ENCODE measurements at places on chromosomes 2 and 18. TPM values are rescaled to one million over a fixed set of nuclear protein-coding genes. Genes with fewer than 3 reads are reported as not detected.

STPG4 gene
- not detected for total RNA-seq

XIRP2 gene
- total RNA-seq, result 266 TPM

DLGAP1 gene
- 0.46 TPM for total RNA-seq

MOGAT1 gene
- not detected for total RNA-seq

GNAL gene
- 5.1 TPM for total RNA-seq

SAG gene
- 0.10 TPM for total RNA-seq

GRCh38 chr2:86623043-86623493, 597 bp downstream of the RNF103 start:
- peak overlapping the region; percentile 69 for H3K4me3 ChIP-seq
- H3K4me1 ChIP-seq, result peaks cover 27% of the 10 kb centered on the region
- DNase-seq, result peak; percentile 54

DNA sequence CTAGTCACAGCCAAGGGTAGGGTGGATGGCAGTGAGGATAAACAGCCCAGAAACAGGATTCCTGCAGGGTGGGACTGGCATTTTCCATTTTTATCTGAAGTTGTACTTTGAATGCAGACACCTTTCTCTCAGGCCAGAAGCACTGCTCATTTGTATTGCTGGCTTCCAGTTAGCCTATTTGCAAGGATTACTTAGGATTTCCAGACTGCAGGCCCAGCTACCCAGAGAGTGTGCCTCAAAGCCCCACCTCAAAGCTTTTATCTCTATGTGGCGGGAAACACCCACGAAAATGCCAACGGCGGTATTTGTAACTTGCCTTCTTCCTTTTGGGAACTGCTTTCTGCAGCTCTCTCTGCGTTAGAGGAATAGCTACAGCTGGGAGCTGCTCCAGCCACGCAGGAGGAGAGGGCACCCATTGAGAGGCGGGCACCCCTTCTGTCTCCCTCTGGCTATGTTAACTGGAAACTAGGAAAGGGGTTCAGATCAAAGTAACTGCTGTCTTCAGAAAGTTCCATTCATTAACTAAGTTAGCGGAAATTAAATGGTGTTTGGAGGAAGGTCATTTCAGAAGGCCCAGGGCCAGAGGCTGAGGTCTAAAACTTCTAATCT, 144.9 kb downstream of the TGIF1 start:
- no peaks in the 10 kb centered on the region for H3K27me3 ChIP-seq
- no peak for DNase-seq
- H3K4me1 ChIP-seq, result peaks cover 35% of the 10 kb centered on the region
- H3K4me3 ChIP-seq, result peak overlapping the region; percentile 60

DNA sequence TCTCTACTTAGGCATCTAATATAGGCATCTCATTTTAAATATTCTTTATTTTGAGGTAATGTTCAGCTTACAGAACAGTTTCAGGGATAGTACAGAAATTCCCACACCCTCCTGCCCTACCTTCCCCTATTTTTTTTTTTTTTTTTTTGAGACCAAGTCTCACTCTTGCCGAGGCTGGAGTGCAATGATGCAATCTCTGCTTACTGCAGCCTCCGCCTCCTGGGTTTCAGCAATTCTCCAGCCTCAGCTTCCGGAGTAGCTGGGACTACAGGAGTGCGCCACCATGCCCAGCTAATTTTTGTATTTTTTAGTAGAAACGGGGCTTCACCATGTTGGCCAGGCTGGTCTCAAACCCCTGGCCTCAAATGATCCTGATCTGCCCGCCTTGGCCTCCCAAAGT, 97.6 kb downstream of the EPB41L5 start:
- no peaks in the 10 kb centered on the region for H3K36me3 ChIP-seq
- H3K4me1 ChIP-seq, result peaks cover 28% of the 10 kb centered on the region
- H3K27me3 ChIP-seq, result no peaks in the 10 kb centered on the region
- H3K27ac ChIP-seq, result no peak overlapping the region
- DNase-seq, result no peak

- H3K4me3 ChIP-seq, result no peak overlapping the region
- no peaks in the 10 kb centered on the region for H3K36me3 ChIP-seq
- H3K27ac ChIP-seq, result no peak overlapping the region
- no peaks in the 10 kb centered on the region for H3K27me3 ChIP-seq
- DNase-seq, result no peak
Observed at GRCh38 chr18:30713299-30713698, 329.2 kb downstream of the DSC3 start.

- peaks cover 16% of the 10 kb centered on the region for H3K36me3 ChIP-seq
- DNase-seq, result no peak
- H3K27me3 ChIP-seq, result no peaks in the 10 kb centered on the region
- H3K27ac ChIP-seq, result no peak overlapping the region
Observed at GRCh38 chr18:70182548-70182947, 22.9 kb downstream of the RTTN start.

DNA sequence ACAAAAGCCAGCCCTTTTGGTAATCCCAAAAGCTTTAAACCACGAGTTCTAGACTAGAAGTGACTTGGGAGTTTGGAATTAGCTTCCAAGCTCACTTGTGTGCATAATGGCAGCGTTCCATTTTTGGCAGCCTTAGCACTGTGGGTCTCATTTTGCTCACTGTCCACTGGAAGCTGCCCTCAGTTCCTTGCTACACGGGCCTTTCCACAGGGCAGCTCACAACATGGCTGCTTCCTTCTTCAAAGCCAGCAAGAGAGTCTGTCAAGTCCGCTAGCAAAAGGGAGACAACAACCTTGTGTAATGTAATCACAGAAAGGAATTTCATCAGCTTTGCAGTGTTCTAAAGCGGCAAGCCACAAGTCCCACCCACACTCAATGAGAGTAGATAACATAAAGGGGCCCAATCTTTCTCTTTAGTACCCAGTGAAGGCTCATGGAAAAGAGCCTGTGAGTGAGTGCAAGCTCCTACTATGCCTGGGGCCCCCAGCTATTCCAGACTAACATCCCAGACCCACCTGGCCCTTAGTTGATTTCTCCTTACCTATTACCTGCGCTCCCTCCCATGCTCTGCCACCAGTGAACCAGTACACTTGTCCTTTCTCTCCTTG, 239.7 kb upstream of the FBXO11 start:
- H3K27ac ChIP-seq, result no peak overlapping the region
- H3K36me3 ChIP-seq, result no peaks in the 10 kb centered on the region
- no peak for DNase-seq
- H3K4me1 ChIP-seq, result no peaks in the 10 kb centered on the region
- no peaks in the 10 kb centered on the region for H3K27me3 ChIP-seq

DNA sequence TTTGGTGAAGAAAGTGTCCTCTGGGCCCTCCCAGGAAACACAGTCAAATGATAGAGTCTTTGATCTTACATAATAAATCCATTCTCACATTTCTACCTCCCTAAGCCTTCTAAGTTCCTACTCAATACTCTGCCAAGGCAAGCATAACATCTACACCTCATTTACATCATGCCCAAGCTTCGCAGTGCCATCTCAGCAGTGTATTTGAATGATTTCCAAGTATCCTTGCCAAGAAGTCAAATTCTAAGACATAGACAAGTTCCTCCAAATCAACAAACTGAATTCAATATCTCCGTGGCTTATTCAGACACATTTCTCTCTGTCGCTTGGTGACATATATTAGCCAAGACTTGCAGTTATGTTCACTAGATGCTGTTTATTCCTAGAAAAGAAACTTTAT, 8.1 kb upstream of the MLPH start:
- H3K27me3 ChIP-seq, result peaks cover 8% of the 10 kb centered on the region
- no peak overlapping the region for H3K4me3 ChIP-seq
- H3K27ac ChIP-seq, result no peak overlapping the region
- no peak for DNase-seq

DNA sequence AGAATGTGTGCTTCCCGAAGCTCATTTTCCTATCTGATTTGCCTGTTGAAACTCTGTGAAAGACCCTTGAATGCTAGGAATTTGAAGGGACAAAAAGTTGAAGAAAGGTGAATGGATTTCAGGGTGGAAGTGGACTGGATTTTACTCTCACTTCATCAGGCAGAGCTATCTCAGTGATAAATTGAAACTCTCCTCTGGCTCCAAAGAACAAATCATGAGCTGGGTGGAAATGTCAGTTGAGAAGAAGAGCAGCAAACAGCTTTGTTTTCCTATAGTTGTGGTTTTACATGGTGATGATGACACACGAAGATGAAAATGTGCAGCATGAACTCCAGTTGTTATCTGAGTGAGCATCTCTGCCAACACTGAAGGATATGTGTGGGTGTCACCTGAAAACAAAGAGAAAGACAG, 34.4 kb downstream of the CD28 start:
- no peak overlapping the region for H3K4me3 ChIP-seq
- H3K36me3 ChIP-seq, result no peaks in the 10 kb centered on the region
- peaks cover 3% of the 10 kb centered on the region for H3K4me1 ChIP-seq
- H3K27me3 ChIP-seq, result no peaks in the 10 kb centered on the region
- no peak for DNase-seq
- no peak overlapping the region for H3K27ac ChIP-seq

DNA sequence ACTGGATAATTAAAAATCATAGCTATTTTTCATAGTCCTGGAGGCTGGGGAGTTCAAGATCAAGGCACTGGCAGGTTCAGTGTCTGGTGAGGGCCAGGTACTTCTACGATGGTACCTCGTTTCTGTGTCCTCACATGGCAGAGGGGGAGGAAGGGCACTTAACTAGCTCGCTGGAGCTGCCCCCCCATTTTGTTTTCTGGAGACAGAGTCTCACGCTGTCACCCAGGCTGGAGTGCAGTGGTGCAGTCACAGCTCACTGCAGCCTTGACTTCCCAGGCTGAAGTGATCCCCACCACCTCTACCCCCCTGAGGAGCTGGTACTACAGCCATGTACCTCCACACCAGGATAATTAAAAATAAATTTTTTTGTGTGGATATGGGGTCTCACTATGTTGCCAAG, 40.3 kb downstream of the ASB1 start:
- no peak overlapping the region for H3K4me3 ChIP-seq
- no peaks in the 10 kb centered on the region for H3K4me1 ChIP-seq
- no peaks in the 10 kb centered on the region for H3K36me3 ChIP-seq
- DNase-seq, result no peak
- no peaks in the 10 kb centered on the region for H3K27me3 ChIP-seq

- H3K36me3 ChIP-seq, result no peaks in the 10 kb centered on the region
- H3K4me3 ChIP-seq, result no peak overlapping the region
Observed at GRCh38 chr18:70426818-70427217, 138.0 kb downstream of the SOCS6 start.

GRCh38 chr2:159790323-159790722, 7.7 kb downstream of the CD302 start:
- H3K36me3 ChIP-seq, result no peaks in the 10 kb centered on the region
- H3K27ac ChIP-seq, result no peak overlapping the region
- no peaks in the 10 kb centered on the region for H3K4me1 ChIP-seq
- DNase-seq, result no peak
- H3K4me3 ChIP-seq, result no peak overlapping the region

DNA sequence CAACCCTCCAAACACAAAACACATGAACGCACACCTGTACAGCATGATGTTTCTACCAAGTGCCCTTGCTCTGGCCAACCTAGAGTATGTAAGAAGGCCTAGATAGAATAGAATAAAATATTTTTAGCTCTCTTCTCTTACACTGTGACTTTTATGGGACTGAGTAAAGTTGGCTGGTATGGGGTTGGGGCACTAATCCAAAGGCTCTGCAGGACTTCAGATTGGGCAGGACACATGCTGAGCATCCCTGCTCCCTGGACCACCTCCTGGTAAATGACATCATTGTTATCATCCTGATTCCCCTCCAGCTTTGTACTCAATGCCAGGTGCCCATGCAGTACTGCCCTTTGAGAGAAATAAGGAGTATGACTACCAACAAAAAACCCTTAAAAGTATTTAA, 322.2 kb downstream of the SLC8A1 start:
- H3K27me3 ChIP-seq, result no peaks in the 10 kb centered on the region
- no peak for DNase-seq
- H3K27ac ChIP-seq, result no peak overlapping the region
- no peak overlapping the region for H3K4me3 ChIP-seq
- H3K4me1 ChIP-seq, result no peaks in the 10 kb centered on the region

GRCh38 chr2:67823726-67824125, 239.1 kb downstream of the C1D start:
- no peak overlapping the region for H3K4me3 ChIP-seq
- no peaks in the 10 kb centered on the region for H3K4me1 ChIP-seq
- no peak for DNase-seq
- no peaks in the 10 kb centered on the region for H3K27me3 ChIP-seq
- no peak overlapping the region for H3K27ac ChIP-seq

GRCh38 chr2:47771211-47771610, 11.7 kb upstream of the MSH6 start:
- H3K4me1 ChIP-seq, result no peaks in the 10 kb centered on the region
- H3K4me3 ChIP-seq, result no peak overlapping the region
- H3K36me3 ChIP-seq, result no peaks in the 10 kb centered on the region
- no peak overlapping the region for H3K27ac ChIP-seq
- no peak for DNase-seq

DNA sequence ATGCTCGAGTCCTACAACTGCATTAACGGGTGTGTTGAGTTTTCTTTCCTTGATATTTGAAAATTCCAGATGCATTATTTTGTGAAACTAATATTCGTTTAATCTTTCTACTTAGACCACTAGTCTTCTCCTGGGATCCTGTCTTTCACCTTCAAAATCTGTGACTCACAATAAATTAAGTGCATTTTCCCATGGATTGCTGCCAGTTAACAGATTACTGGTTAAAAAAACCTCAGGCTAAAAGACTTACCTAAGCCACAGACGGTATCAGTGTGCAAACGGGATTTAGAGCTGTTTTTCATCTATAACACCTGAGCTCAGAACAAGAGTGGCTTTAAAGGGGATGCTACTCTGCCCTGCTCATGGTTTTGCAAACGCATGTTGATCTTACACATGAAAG, 10.2 kb downstream of the FECH start:
- H3K27ac ChIP-seq, result no peak overlapping the region
- peaks cover 2% of the 10 kb centered on the region for H3K36me3 ChIP-seq
- no peaks in the 10 kb centered on the region for H3K27me3 ChIP-seq
- H3K4me1 ChIP-seq, result no peaks in the 10 kb centered on the region

- H3K36me3 ChIP-seq, result peaks cover 1% of the 10 kb centered on the region
- DNase-seq, result no peak
- peak overlapping the region; percentile 98 for H3K27ac ChIP-seq
- peak overlapping the region; percentile 90 for H3K4me3 ChIP-seq
- H3K4me1 ChIP-seq, result peaks cover 65% of the 10 kb centered on the region
Observed at GRCh38 chr2:26243470-26244308, 743 bp downstream of the HADHA start.

DNA sequence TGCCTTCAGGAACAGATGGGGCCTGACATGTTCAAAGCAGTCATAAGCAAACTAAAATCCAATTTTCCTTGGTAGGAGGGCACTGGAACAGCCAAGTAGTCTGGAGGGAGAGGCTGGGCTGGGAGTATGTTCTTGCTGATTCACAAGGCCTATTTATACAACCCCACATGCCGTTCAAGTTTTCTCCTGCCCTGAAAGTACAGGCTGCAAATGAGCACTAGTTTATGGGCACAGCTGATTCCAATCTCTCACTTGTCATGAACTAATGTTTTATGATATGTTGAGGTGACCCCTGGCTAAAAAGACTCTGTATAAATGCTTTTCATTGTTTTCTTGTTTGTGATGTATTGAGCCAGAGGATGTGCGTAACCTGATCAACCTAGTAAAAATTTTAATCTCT, 183.4 kb upstream of the SRD5A2 start:
- no peaks in the 10 kb centered on the region for H3K27me3 ChIP-seq
- DNase-seq, result peak; percentile 39
- peaks cover 16% of the 10 kb centered on the region for H3K4me1 ChIP-seq
- H3K4me3 ChIP-seq, result no peak overlapping the region
- H3K36me3 ChIP-seq, result no peaks in the 10 kb centered on the region

GRCh38 chr2:217714287-217714751, 288.5 kb downstream of the TNS1 start:
- peak; percentile 48 for DNase-seq
- H3K27ac ChIP-seq, result peak overlapping the region; percentile 42
- no peak overlapping the region for H3K4me3 ChIP-seq
- H3K4me1 ChIP-seq, result peaks cover 18% of the 10 kb centered on the region

- peaks cover 4% of the 10 kb centered on the region for H3K4me1 ChIP-seq
- H3K36me3 ChIP-seq, result no peaks in the 10 kb centered on the region
- H3K27me3 ChIP-seq, result no peaks in the 10 kb centered on the region
- no peak for DNase-seq
- no peak overlapping the region for H3K27ac ChIP-seq
Observed at GRCh38 chr2:44543773-44544725, 182.3 kb downstream of the CAMKMT start.
